ENCODE measurements at places on chromosomes 3 and 15.
A peak's percentile ranks its signal among the peaks of the same experiment; 100 is the strongest.

DNA sequence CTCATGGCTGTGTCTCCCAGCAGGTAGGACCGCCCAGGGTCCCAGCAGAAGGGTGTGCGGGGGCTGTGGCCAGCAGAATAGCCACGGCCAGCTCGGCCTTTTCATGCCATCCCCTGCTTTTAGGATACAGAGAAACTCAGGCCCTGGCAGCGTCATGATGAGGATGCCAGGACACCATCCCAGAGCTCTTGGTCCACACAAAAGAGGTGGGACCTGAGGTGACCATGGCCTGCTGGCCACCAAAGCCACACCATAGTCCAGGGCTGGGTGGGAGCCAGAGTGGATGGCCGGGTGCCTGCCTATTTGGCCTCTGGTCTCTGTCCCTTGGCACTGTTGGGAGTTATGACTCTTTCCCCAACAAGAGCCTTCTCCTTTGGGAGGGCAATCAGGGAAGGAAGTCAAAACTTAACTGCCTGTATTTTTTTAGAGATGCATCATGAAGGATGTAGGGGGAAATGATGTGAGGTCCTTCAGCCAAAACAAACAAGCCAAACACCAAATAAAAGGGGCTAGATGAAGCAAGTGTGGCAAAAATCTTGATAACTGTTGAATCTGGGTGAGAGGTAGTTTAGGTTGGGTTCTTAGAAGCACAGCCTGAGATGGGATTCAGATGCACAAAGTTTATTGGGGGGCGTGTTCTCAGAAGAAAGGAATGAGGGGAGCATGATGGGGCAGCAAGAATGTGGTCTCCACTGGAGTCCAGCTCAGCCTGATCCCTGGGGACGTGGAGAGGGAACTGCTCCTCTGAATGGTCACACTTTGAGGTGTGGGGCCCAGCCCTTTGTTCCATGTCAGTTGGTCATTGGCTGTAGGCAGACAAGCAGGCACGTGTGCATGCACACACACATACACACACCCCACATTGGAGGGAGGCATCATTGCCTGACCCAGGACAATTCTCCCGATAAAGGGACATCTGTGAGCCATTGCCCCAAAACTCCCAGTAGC lies 33.2 kb downstream of the SMAD6 start:
- no peak for DNase-seq

GRCh38 chr15:74041777-74042435 lies 40.4 kb downstream of the GOLGA6A start:
- peak; percentile 31 for DNase-seq

DNA sequence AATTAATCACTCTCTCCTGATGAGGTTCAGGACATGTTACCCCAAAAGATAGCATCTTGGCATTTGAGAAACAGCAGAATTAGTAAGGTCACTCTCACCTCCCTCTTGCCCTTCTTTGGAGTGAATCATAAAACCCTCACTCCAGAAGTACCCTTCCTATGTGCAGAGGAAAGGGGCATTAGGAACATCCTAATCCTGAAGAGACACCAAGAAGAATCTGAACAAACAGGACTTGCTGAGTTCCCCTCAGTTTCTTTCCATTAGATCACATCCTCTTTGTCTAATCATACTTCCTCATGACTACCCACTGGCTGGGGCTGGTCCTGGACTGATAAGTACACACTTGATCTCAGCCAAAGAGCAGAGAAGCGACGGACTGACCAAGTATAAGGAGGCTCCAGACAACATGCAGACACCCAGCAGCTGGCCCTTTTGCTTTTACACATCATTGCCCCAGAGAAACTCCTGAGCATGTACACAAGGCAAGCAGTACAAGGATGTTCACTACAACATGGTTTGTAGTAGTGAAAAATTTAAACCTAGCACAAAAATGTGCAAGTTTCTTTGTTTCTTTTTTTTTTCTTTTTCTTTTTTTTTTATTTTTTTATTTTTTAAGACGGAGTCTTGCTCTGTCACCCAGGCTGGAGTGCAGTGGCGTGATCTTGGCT lies 15.0 kb upstream of the TM6SF1 start:
- DNase-seq, result no peak

- no peak for DNase-seq
These were observed 81.9 kb upstream of the CDV3 start for GRCh38 chr3:133491481-133492059.

GRCh38 chr3:136343873-136344555 lies 93.9 kb downstream of the PCCB start:
- DNase-seq, result no peak

DNA sequence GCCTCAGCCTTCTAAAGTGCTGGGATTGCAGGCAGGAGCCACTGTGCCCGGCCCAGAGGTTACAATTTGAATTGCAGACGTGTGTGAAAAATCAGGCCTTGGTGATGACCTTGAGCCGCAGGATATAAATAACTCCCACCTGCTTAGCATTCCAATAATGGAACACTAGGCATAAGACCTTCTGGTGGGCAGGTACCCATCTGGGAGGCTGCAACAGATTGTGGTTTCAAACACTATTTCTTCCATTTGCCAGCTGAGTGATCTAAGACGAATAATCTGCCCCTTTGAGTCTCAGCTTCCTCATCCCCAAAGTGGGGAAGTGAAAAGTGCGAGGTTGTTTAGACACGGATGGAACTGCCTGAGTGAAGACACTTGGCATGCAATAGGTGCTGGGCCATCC lies 47.7 kb upstream of the HERC1 start:
- DNase-seq, result no peak

DNA sequence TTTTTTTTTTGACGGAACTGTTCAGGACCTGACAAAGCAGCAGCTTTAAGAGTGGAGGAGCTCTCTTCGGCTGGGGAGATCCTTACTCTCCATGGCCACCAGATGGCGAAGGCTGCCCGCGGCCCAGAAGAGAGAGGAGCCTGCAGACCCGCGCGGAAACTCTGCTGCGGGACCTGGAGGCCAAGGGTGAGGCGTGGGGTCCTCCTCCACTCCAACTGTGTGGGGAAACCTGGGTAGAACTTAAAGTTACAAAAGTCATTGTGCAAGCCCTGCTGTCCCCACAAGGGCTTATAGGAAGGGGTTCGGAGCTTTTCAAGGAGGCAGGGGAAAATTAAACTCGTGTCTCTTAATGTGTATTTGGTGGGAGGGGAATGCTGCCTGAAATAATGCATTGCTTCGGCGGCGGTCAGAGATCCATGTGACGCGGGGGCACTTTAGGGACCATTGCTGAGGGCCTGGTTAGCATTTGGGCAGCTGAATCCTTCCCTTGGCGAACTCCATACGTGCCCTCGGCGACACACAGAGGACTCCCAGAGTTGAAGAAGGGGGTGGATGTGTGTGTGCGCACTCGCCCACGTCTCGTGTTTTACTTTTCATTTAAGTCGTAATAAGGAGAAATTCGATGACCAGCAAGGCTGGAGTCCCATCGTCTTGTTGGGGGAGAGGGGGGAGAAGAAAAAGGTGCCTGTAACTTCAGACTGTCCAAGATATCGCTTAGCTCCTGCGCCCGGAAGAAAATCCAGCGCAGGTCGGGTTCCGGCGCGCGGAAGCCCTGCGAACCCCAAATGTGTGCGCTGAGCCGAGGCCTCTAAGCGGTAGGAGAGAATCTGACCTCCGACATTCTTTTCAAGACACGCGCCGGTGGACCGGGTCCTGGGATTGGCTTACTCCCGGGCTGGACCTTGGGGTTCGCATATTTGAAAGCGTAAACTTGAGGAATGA lies 9.7 kb downstream of the EOMES start:
- DNase-seq, result peak; percentile 92

GRCh38 chr3:131714585-131715220 lies 211.9 kb upstream of the MRPL3 start:
- no peak for DNase-seq

GRCh38 chr3:189237526-189237925 lies 65.8 kb downstream of the TPRG1 start:
- no peak for DNase-seq

DNA sequence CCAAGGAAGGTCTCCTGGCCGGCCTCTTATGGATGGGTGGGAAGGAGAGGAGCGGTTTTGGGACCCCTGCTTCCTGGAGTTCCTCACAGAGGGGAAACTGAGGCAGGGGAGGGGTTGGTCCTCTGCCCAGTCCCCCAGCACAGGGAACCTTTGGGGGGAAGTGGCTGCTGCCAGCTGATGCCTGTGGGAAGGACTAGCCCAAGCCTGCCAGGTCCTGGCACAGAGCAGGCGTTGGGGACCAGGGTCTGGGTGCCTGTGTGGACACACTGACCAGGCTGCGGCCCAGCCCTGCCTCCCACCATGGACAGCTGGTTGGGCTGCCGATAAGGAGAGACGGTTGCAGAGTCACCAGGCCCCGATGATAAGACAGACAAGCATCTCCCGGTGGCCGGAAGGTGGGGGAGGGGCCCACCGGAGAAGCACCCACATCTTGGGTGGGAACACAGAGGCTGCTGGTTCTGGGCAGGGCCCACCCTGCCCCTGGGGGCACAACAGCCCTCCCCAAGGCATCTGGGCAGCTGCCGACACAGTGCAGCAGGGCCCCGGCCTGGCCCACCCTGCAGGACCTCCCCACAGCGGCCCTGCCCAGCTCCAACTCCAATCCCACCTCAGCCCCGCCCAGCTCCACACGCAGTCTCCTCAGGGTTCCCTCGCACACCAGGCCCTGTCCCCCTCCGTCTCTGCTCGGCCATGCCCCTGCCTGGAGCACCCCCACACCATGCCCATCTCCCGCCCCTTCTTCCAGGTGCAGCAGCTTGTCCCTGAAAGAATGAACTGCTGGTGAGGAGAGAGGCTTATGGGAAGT lies 50.7 kb downstream of the DNAJB8 start:
- DNase-seq, result no peak

DNA sequence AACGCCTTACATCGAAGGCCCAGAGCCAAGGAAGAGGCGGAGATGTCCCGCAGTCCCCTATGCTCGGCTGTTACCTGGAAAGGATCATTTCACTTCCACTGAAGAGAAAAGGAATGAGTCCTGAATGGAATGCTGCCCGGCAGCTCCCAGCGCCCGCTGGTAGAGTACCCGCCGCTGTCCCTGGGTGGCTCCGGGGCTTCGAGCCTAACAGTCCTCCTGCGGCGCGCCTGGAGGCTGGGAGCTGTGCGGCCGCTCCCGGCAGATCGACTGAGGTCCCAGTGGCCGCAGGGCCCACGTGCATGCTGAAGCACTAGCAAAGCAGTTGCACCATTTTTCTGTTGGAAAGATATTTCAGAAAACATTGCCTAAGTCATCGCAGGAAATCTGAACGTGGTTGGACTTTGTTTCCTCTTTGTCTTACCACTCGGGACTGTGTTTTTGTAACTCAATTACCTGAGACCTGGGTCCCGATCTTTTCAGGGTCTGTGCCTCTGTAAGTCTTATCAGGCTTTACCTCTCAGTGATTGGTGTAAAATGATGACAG lies 984 bp downstream of the RNU6-1 start:
- DNase-seq, result peak; percentile 92

DNA sequence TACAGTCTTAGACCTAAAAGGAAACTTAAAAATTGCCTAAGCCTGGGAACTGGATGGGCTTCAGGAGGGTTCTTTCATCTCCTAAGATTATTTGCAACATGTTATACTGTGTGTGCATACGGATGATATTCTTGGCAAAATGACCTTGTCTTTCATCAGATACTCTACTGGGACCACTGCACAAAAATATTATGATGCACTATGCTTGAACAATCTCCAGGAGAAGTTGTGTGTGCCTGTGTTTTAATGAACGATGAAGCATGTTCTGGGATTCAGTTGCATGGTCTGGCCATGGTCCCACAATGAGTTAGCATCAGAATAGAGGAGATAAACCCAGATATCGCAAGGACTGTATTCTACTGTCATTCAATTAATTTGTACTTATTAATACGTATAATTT lies 68.7 kb downstream of the GAP43 start:
- no peak for DNase-seq

- DNase-seq, result no peak
These were observed 238.0 kb upstream of the LRIG1 start for GRCh38 chr3:66738625-66739365.

DNA sequence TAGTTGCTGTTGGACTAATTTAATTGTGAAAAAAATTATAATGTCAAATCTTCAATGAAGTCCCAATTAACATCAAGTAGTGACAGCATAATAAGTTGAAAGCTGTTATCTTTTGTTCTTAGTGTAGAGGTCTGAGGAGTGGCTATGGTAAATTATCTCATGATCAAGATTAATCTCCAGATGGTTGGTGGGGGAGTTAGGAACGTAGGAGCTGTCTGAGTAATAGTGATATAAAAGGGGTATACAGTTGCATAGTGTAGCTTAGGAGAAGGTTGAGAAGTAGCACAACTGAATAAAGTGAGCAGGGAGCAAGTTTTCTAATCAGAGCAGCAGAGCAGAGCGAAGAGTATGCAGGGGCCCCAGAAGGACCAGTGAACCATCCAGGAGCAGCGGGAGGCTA lies 19.5 kb downstream of the TMOD2 start:
- no peak for DNase-seq

- DNase-seq, result peak; percentile 68
These were observed 71.2 kb downstream of the CYP19A1 start for GRCh38 chr15:51267051-51267702.

- no peak for DNase-seq
These were observed 77.9 kb downstream of the SLC9A9 start for GRCh38 chr3:143770391-143770790.

DNA sequence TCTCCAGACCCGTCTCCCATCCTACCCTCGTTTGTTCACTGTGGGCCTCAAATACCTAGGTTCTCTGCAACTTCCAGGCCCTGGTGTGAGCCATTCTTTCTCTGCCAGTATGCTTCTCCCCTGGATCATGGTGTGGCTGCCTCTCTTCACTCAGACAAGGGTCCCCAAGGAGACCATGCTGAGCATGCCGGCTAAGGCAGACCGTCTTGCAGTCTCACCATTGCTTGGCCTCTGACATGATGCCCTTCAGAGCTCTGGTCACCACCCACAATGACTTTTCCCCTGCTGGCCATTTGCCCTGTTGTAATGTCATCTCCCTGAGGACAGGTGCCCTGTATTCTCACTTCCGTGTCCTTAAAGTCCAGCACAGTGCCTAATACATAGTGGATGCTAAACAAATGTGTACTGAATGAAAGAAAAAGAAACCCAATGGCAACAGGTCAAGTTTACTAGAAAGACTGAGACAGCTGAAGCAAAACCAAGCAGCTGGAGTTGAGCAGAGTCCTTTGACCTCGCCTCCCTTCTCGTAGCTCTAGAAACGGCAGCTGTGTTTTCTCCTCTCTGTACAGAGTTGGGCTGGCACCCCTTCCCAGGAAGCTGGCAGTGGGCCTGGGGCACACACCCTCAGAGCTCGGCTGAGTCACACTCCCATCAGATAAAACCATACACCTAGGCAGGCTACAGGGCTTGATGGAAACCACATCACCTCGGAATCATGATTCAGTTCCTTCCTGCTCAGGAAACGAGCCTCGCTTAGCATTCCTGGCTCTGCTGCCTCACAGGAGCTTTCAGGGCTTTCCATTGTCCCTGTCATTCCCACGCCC lies 8.6 kb downstream of the TLR9 start:
- no peak for DNase-seq

GRCh38 chr3:114226313-114226712 lies 11.1 kb downstream of the ZNF80 start:
- no peak for DNase-seq

All from endodermal cell (in vitro differentiated cells).